ENCODE measurements at places on chromosomes 5 and 9.

DNA sequence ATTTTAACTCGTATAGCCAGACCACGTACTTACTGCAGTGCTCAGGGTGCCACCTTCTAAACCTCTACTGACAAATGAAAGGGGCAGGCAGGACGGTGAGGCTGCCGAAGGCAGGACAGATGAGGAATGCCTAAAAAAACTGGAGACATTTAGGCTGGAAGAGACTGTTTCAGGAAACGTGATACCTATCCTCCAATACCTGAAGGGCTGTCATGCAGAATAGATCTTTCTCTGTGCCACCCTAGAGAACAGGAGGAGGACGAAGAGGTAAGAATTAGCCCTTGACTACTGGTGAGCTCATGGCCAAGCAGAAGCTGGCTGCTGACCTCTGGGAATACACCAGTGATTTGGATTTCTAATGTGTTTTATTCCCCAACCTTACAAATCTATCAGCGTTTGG is 139.4 kb downstream of the EFNA5 start:
- no peak for DNase-seq

- no peak for DNase-seq
These were observed 1.9 kb upstream of the RGS14 start for GRCh38 chr5:177355868-177356168.

DNA sequence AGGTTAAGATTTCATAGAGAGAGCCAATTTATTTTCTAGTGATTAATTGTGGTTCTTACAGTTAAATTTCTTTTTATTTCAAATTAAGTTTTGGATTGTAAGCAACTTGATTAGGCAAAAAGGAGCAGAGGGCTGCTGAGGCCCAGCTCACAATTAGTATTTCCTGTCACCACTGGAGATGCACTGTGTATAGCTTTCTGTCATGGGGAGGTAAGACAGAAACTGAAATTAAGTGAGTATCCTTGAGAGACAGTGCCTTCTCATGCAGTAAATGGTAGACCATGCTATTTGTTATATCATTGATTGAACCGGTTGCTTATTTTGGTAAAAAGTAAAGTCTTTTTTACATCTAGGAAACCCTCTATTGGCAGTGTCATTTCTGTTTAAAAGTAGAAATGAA is 190.7 kb downstream of the CCDC171 start:
- no peak for DNase-seq

DNA sequence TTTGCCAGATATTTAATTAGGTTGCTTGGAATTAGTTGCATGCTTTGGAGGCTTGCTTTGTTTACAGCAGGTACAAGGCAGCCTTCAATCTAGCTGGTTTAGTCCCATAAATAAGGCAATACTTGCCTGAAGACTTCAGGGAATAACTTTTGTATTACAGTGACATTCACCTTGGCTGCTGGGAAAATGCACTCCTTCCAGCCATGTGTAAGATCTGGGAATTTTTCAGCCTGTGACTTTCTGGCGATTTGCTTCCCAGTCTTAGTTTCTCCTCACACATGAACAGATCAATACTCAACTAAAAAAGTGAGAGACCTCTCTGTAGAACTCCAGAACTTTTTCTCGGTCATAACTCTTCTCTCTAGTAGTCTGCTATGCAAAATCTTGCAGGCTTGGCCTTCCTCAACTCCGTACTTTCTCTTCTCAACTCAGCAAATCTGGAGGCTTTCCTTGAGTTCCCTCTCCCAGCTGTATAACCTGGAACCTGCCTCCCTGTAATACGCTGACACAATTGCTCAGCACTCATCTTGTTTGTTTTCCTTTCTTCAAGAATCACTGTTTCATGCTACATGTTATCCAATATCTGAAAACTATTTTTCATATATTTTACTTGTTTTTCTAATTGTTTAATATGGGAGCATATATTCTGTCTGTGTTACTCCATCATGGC is 173.0 kb downstream of the MSX2 start:
- no peak for DNase-seq

GRCh38 chr5:83426855-83427254 is 44.7 kb upstream of the VCAN start:
- DNase-seq: no peak

- DNase-seq: peak; percentile 78
These were observed 800 bp upstream of the KCNN2 start for GRCh38 chr5:114360816-114361723.

GRCh38 chr5:98771382-98772109 is 1.9 kb upstream of the RGMB start:
- no peak for DNase-seq

GRCh38 chr9:37218800-37219425 is 98.5 kb downstream of the ZCCHC7 start:
- no peak for DNase-seq

- no peak for DNase-seq
These were observed 310.7 kb downstream of the HCN1 start for GRCh38 chr5:45385321-45386058.

DNA sequence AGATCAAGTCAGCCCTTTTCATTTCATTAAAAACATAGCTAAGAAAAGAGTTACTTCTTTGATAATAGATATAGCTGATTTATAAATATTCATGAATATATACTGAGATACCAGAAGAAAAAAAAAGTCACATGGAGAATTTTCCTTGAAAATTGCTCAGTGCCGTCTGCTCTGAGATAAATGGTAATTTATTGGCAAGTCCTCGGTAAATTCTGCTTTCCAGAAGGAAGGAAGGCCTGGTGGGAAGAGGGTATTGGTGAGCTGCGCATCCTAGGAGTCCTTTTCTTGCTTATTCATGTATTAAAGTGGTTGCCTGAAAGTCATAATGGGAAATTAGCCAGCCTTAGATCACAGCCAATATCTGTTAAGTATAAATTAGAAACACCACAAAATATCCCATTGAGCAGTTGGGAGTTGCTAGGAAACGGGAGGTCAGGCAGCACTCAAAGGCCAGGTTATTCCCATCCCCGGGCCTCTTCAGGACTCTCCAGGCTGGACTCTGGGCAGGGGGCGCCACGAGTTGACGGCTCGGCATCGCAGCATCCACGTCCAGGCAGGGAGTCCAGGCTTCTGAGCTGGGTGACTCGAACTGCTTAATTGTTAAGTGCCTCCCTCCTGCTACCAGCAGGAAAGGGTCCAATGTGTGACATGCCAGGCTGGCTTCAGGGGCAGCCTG is 116.7 kb upstream of the RETREG1 start:
- no peak for DNase-seq

DNA sequence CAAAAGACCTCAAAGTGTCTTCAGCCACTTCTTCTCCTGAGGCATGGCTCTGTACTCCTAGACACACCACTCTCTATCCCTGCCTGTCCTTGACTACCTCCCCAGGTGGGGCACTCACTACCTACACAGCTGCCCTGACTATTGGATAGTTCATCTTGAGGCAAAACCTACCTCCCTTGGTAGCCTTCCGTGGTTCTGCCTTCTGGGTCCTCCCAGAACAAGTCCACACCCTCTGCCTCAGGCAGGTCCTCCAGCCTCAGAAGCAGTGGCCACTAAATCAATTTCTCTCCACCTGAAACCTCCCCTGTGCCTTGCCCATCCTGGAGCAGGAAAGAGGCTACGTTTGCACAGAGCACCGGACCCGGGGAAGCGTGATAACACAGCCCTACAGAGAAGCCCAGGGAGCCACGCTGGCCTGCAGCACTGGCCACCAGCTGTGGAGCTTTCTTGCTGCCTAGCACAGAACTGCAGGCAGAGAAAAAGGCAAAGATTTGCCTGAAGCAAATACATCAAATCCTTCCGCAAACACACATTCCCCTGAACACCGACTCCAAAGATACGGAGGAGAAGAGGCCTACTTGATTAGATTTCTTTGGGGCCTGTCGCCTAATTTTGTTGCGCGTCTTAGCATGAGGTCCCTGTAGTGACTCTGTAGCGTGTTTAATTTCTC is 141.8 kb downstream of the C9orf50 start:
- no peak for DNase-seq

DNA sequence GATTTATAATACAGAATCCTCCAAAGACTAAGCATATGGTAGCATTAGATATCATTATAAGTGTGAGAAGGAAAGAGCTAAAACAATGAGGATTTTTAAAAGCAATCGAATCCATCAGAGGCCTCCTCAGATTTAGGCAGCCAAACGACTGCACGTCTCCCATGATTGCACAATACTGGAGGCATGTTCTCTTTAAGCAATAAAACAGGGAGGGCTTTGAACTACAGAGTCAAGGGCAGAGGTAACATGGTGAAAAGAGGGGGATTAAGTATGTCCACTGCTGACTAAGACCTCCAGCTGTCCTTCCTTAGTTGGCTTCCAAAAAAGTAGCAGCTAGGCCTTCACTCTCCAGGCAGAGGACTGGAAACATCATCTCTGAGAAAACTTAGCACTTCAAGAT is 298.7 kb upstream of the RGMB start:
- no peak for DNase-seq

- peak; percentile 98 for DNase-seq
These were observed 507 bp upstream of the TENT4A start for GRCh38 chr5:6712577-6713273.

- DNase-seq: peak; percentile 35
These were observed 68.7 kb upstream of the UNC5A start for GRCh38 chr5:176741561-176742211.

- no peak for DNase-seq
These were observed 6.6 kb upstream of the ENC1 start for GRCh38 chr5:74647096-74647495.

DNA sequence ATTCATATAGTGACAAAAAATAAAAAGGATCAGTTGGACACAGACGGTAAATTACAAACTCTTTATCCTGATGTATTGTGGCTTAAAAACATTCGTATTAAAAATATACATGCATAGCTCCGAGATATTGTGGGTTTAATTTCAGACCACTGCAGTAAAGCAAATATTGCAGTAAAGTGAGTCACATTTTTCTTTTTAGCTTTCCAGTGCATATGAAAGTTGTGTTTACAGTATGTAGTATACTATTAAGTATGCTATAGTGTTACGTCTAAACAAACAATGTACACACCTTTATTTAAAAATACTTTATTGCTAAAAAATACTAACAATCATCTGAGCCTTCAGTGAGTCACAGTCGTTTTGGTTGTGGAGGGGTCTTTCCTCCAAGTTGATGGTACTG is 551.8 kb downstream of the CETN3 start:
- no peak for DNase-seq

- DNase-seq: no peak
These were observed 126.1 kb upstream of the NFIB start for GRCh38 chr9:14440062-14440461.

DNA sequence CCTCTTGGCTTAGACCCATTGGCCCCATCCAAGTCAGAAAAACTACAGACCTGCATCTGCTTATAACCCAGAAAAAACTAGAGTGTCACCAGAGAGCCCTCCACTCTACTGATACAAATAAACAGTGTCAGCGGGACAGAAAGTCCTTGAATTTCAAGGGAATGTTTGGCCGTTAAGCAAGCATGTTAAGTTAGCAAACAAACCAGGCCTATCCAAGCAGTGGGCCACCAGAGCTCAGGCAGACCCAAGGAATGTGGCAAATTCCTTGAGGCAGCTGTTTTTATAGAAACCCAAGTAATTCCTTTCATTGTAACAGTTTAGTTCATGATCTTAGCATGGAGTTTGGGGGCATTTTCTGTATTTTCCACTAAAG is 70.9 kb downstream of the PRLR start:
- DNase-seq: no peak

- DNase-seq: no peak
These were observed 19.7 kb upstream of the TRAF1 start for GRCh38 chr9:120946259-120946658.

- DNase-seq: no peak
These were observed 39.4 kb downstream of the GKAP1 start for GRCh38 chr9:83778164-83778563.

All from left lobe of liver (tissue), 2 donors.